ENCODE measurements at places on chromosomes 5 and 9.
A peak's percentile ranks its signal among the peaks of the same experiment; 100 is the strongest.

GRCh38 chr9:89367281-89367680 lies 49.0 kb downstream of the SECISBP2 start:
- DNase-seq = no peak

- DNase-seq = no peak
Observed at GRCh38 chr5:33639474-33639873, 198.7 kb downstream of the TARS1 start.

- no peak for DNase-seq
Observed at GRCh38 chr9:127767410-127767809, 11.1 kb downstream of the SH2D3C start.

DNA sequence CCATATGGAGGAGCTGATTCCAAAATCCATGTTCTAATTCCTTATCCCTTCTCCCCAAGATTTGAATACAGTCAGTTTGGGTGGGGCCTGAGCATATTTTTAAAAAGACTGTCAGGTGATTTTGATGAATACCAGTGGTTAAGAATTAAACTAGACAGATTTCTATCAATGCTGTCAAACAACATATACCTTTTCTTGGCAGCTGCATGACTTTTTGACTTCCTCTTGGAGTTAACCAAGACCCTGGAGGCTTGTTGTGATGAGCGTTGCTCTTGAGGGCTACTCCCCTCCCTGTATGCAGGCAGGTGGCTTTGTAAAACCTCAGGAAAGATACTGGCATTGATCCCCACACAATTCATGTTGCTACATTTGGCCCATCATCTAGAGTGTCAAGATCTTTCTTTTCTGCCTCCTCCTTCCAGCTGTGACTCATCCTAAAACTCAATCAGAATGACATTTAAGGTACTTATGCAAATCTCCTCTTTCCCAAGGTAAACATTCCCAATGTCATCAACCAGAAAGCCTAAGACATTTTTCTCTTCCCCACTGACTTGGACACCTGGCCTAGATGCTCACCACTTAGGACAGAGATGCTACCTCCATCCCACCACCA lies 61.7 kb downstream of the PPP2R2B start:
- no peak for DNase-seq

DNA sequence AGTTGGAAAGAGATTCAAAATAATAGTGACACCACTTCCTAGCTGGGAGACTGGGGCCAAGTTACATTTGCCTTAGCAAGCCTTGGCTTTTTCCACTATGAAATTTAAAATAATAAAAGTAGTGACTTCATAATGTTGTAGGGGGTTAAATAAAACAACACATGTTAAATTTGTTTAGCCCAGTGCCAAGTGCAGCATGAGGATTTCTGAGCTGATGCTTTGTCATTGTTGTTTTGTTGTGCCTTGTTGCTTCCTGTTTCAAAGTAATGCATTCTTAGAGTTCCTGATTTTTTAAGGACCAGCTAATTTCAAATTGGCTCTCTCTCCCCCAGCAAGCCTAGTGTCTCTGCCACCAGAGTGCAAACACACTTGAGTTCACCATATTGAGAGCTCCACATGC lies 270.7 kb upstream of the PAPPA start:
- peak; percentile 78 for DNase-seq

- DNase-seq = no peak
Observed at GRCh38 chr5:53515988-53516387, 35.6 kb downstream of the FST start.

- no peak for DNase-seq
Observed at GRCh38 chr9:99826579-99826978, 4.9 kb downstream of the NR4A3 start.

DNA sequence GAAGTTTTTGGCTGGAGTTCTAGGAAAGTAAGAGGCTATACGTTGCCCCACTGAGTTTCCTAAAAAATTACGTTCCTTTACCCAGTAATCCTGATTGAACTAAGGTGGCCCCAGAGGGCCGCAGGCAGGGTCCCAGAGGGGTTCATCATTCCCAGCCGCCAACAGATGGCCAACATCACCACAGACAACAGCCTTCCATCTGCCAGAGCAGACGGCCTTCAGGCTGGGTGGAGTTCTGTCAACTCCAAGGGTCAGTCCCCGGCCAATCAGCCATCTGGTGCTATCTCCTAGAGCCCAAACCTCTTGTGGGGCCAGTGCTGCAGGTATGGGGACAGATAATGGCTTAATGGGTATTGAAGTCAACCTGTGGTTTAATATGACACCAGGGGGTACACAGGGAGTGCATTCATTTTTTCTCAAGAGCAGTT lies 30.4 kb downstream of the TBC1D2 start:
- no peak for DNase-seq

- DNase-seq = no peak
Observed at GRCh38 chr9:136257381-136258298, 12.0 kb upstream of the QSOX2 start.

GRCh38 chr5:58241389-58241788 lies 218.5 kb downstream of the PLK2 start:
- DNase-seq = peak; percentile 80

GRCh38 chr9:71886015-71886414 lies 25.0 kb downstream of the ABHD17B start:
- DNase-seq = no peak

GRCh38 chr5:99083197-99083596 lies 154.4 kb upstream of the CHD1 start:
- DNase-seq = no peak

DNA sequence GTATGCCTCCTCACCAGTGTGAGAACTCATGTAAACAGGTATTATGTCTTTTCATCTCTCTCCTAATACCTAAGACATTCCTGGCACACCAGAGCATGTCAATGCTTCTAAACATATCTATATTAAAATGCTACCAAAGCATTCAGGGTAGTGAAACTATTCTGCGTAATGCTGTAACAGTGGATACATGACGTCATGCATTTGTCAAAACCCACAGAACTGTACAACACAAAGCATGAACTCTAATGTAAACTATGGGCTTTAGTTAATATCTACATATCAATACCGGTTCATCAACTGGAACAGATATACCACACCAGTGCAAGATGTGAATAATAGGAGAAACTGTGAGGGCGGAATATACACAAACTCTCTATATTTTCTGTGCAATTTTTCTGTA lies 72.2 kb upstream of the GABRP start:
- DNase-seq = no peak

- DNase-seq = peak; percentile 62
Observed at GRCh38 chr5:126544087-126544740, 50.8 kb downstream of the ALDH7A1 start.

- no peak for DNase-seq
Observed at GRCh38 chr5:51712201-51712600, 329.0 kb downstream of the ISL1 start.

GRCh38 chr5:83475391-83475863 lies 3.9 kb downstream of the VCAN start:
- peak; percentile 94 for DNase-seq

DNA sequence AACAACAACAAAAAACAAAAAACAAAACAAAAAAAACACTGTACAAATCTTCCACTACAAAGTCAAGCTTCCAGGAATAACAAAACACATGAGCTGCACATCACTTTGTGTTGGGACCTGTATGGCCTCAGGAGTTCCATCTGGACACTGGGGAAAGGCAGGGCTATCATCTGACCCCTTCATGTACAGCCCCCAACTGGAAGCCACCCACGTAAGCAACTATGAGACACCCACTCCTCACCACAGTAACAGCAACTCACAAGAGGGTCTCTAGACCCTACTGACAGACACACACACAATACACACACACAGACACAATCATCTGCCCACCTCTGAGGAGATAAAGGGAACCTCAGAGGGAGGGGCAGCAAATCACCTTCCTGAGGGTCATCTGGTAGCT lies 81.7 kb upstream of the LRRTM2 start:
- no peak for DNase-seq

- no peak for DNase-seq
Observed at GRCh38 chr9:95116002-95116807, 201.3 kb downstream of the FANCC start.

- no peak for DNase-seq
Observed at GRCh38 chr9:125497906-125498305, 209.1 kb downstream of the MAPKAP1 start.

DNA sequence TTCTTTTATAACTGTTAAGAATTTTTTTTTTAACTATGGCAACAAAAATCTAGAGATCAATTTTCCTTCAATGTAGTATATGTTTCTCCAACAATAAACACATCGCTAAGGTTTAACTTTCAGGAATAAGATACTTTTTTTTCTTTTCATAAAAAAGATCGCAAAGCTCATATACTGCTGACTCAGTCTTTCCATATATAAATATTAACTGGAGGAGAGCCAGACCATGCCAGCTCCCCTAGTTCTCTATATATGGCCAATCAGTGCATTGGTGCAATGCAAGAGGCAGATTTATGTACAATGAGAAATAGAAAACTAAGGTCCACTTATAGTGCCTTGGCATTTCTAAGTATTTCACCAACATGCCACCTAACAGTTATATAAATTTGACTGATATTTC lies 89.2 kb upstream of the GAS1 start:
- DNase-seq = no peak

- no peak for DNase-seq
Observed at GRCh38 chr5:93794954-93795353, 53.6 kb upstream of the POU5F2 start.

DNA sequence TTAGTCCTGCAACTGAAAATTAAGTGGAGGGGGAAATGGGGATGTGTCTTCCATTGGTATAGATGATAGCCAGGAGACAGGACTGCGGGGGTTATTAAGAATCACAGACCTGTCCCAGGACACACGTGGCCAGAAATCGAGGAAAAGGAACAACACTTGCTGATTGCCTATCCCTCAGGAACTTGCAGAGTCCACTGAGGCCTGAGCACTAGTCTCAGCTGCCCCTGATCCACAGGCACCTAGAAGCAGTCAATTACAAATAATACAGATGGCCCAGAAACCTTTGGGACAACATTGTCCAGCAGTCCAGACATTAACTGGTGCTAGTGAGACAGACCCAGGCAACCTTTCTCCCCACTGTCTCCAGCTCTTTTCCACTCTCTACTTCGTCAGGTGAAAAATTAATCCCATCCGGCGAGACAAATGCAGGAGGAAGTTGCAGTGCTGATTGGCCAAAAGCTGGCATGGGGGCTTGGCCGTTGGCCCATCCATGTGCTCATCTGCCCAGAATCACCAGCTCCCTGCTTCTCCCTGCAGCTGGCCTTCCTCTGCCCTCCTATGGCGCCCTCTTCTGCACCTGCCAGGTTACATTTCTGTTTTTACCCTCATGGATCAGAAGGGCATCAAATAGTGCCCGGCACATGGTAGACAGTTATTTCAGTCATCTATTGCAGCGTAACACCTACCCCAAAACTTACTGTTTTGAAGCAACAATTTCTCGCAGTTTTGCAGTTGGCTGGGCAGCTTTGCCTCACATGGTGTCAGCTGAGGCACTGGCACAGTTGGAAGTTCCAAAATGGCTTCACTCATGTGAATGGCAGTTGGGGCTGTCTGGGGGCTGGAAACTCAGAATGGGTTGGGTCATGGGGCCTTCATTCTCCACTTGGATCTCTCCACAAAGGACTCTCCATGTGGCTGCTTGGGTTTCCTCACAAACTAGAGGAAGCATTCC lies 3.6 kb upstream of the B4GALT1 start:
- no peak for DNase-seq

- DNase-seq = no peak
Observed at GRCh38 chr9:3928590-3928989, 371.3 kb downstream of the GLIS3 start.

- no peak for DNase-seq
Observed at GRCh38 chr5:157582731-157583620, 7.4 kb upstream of the ADAM19 start.

- DNase-seq = no peak
Observed at GRCh38 chr9:84276741-84277140, 63.8 kb downstream of the SLC28A3 start.

- DNase-seq = peak; percentile 97
Observed at GRCh38 chr5:43514816-43515677, at the start of gene C5orf34. Gene C5orf34, minus strand, starts transcription at chr5:43515148. Its CDS starts 5,809 bp downstream, at chr5:43509339.

DNA sequence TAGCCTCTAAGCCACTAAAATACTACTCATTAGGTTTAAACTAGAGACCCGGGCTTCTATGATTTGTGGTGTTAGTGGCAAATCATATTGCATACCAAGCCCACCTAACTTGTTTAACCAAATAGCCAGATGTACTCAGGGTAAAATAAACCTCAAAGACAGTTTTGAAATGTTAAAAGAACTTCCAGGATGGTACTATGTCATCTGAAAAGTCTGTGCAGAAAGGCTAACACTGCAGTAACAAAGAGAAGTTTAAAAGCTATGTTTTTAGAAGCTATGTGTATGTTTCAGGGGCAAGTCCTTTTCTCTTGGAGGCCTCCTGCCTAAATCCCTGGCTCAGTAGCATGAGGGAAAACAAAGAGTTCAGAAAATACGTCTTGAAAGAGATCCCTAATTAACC lies 84.9 kb upstream of the IL7R start:
- DNase-seq = no peak

DNA sequence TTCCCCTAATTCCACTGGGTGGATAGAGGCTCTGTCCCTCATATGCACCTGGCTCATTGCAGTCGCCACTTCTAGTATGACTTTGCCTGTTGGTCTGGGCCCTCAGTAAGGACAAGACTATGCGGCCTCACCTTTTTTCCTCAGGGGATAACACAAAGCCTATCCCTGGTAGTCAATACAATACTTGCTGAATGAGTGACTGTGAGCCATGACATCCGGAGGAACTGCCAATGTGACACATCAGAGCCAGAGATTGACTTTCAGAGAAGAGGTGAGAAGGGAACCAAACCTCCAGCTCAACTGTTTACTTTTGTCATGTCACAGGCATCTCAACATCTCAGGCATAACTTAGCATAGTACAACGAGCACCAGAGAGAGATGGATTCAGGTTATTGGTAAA lies 371.3 kb downstream of the DMRT2 start:
- no peak for DNase-seq

DNA sequence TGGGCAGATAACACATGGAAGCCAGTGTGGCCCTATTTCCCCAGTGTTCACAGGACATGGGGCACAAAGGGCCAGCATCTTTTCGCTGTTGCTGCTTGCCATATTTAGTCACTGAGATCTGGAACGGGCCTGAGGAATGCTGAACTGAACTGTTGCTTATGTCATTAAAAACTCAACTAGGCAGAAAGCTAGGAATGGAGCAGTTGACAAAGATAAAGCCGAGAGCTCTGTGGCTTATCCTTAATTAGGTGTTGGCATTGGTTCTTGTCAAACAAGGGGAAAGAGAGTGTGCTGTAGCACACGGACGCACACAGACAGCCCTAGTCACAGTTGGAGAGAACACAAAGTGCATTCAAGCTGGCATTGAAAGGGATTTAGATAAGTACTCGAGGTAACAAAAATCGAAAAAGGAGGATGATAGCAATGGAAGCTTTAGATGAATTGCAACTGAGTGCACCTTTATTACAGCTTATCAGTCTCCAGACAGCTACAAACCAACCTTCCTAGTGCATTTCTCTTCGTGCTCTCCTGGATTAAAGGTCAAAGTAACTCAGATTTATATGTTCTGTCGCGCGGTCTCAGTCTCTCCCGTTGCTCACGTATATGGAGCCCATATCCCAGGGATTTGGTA lies 450.2 kb upstream of the ZNF608 start:
- DNase-seq = no peak

Measured in fibroblast of pulmonary artery (primary cell).